Germinal center (tissue), 1 donor: ENCODE measurements at places on chromosomes 4 and X.

DNA sequence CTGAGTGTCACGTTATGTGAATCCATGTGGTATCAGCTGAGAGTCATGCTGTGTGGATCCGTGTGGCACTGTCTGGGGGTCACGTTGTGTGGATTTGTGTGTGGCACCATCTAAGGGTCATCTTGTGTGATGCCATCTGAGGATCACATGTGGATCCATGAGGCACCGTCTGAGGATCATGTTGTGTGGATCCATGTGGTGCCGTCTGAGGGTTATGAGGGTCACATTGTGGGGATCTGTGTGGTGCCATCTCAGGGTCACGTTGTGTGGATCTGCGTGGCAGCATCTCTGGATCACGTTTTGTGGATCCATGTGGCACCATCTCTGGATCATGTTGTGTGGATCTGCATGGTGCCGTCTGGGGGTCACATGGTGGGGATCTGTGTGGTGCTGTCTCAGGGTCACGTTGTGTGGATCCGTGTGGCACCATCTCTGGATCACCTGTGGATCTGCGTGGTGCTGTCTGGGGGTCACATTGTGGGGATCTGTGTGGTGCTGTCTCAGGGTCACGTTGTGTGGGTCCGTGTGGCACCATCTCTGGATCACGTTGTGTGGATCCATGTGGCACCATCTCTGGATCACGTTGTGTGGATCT is 6.9 kb downstream of the PDE6B start:
- no peak for DNase-seq

GRCh38 chr4:8201321-8201781 is 2.3 kb downstream of the SH3TC1 start:
- DNase-seq: peak; percentile 81

DNA sequence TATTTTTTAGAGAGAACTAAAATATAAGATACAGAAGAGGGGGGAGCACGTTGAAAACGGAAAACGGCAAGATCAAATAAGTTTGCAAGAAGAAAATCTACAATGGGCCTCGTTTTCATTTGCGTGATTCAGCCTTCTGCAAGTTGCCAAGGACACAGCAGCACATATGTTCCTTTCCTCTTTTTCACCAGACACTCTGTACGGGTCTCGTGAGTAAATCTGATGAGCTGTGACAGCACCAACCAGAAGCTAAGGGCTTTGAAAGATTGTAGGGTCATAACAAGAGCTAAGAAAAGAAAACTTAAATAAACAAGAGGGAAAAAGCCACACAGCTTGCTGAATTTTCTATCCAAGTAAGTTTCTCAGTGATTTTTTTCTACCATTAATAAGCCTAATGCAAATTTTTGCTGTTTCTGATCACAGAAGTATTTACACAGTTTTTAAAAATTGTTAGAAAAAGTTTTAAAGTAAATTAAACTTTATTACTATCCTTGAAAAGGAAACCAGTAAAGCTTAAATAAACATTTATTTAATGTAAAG is 63.4 kb downstream of the SCML2 start:
- DNase-seq: no peak

GRCh38 chrX:153245288-153245731 is 66.2 kb downstream of the MAGEA1 start:
- no peak for DNase-seq

- DNase-seq: no peak
Observed at GRCh38 chr4:17535906-17536305, 20.9 kb downstream of the CLRN2 start.

DNA sequence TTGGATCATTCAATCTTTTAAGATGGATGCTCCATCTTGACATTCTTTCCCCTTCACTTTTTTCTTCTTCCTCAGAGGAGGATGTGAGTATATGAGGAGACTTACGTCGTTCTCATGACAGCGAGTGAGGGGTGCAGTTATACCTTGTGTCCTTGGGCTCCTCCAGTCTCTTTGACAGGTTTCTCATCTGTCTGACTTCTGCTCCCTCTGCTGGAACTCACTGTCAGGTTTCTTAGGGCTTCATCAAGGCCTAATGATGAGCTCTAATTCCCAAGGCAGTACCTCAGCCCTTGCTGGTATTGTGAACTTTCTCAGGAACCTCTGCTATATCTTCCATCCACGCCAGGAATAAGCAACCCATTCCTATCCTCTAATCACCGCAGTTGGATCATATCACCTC is 237.8 kb upstream of the ADGRL3 start:
- DNase-seq: no peak

DNA sequence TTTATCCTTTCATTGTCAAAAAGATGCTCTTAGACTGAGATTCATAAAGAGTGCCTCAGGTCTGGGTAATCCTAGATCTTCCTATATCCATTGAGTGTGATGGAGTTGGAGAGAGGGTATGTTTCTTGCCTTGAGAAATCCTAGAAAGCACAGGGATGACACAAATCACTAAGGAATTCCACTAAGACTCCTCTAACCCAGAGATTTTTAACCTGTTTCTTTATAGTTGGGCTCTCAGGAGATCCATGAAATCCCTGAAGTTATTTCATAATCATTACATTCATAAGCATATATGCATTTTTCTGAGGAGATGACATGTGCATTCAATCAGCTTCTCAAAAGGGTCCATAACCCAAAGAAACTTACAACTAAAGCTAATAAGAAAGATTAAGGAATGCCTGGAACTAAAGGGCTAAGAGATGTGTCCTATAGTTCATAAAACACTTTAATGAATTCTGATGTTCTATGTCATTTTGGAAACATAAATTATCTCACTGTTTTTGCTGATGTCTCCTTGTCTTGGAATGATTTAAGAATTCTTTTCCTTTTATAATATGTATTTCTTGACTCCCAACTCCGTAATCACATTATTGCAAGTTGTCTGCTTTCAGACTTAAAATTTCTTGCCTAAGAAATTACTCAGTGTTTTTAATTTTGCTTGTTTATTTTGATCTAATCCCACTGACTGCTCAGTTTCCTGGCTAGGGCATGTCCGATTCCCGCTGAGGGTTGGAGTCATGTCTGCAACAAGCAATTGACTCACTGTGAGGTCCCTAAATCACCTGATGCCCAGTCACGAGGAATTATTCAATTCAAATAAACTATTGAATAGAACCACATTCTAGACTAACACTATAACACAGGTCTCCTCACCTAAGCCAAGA is 2.8 kb upstream of the AMTN start:
- no peak for DNase-seq

DNA sequence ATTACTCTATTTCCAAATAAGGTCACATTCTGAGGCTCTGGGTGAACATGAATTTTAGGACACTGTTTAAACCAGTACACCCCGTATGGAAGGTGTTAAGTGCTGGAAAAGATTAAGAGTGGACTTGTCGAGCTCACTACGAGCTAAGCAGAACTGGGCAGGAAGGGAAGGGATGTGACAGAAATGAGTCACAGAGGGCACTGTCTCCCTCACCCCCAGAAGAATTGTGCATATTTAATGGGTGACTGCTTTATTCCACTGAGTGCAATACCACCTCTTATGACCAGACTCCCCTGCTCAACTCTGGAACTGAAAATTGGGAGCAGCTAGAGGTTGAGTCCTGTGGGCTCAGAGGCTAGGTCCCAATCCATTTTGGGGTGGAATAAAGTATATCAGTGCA is 187.4 kb upstream of the RPS6KA3 start:
- no peak for DNase-seq
